ENCODE measurements at places on chromosomes 11 and 22.

DNA sequence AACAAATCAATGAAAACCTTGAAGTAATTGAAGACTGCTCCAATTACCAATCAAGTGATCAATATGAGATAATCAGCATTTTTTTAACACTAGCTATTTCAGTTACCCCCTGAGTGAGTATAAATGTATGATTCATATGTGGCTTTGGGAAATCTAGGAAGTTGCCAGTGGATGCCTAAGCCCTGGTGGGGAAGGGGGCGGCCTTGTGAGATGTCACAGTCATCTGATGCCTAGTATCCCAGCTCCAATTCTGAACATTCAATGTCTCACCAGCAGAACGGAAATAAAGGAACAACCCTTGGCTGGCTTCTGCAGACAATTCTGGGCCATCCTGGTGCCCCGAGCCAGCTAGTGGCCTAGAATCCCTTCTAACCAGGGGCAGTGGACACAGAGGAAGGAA lies 58.5 kb upstream of the TIMP3 start:
- no peak for DNase-seq

DNA sequence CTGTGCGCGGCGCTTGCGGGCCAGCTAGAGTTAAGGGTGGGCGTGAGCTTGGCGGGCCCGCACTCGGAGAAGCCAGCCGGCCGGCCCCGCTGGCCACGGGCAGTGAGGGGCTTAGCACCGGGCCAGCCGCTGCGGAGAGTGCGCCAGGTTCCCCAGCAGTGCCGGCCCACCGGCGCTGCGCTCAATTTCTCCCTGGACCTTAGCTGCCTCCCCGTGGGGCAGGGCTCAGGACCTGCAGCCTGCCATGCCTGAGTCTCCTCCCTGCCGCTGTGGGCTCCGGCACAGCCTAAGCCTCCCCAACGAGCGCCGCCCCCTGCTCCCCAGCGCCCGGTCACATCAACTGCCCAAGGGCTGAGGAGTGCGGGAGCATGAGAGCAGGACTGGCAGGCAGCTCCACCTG lies 5.2 kb upstream of the PES1 start:
- no peak for DNase-seq

- DNase-seq, result no peak
These were observed 44.6 kb downstream of the SFI1 start for GRCh38 chr22:31540966-31541365.

DNA sequence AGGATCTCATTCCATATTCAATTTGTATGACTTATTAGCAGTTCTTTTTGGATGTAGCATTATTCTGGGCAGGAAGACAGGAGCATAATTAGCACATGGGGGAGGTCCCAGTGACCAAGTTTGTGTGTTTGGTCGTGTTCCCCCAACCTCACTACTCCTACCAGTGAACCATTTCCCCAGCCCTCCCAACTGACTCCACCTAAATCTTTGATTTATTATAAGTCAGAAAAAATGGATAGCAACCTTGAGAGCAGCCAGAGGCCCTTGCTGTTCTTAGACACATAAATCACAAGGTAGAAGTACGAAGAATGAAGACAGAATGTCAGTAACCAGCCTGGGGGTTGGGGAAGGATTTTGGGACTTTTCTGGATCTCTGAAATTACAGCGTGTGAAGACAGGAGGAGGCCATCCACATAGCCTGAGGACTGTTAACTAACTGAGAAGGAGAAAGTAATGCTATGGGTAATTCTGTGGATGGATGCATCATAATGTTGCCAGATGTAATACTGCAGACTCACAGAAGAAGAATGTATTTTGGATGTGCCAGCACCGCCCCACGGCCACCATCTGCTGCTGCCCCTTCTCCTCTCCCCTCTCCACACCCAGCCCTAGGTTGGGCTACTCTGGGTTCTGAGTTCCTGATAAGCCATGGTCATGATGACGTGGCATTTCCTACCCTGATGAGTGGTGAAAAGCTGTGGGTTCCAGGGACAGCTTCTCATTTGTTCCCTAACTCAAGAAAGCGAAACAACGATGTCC lies 124.3 kb upstream of the TTC12 start:
- no peak for DNase-seq

All from Jurkat, Clone E6-1 (cell line).